ENCODE measurements at places on chromosomes 4 and X.

- DNase-seq = no peak
Measured at GRCh38 chrX:110041980-110042379, 39.1 kb downstream of the TMEM164 start.

DNA sequence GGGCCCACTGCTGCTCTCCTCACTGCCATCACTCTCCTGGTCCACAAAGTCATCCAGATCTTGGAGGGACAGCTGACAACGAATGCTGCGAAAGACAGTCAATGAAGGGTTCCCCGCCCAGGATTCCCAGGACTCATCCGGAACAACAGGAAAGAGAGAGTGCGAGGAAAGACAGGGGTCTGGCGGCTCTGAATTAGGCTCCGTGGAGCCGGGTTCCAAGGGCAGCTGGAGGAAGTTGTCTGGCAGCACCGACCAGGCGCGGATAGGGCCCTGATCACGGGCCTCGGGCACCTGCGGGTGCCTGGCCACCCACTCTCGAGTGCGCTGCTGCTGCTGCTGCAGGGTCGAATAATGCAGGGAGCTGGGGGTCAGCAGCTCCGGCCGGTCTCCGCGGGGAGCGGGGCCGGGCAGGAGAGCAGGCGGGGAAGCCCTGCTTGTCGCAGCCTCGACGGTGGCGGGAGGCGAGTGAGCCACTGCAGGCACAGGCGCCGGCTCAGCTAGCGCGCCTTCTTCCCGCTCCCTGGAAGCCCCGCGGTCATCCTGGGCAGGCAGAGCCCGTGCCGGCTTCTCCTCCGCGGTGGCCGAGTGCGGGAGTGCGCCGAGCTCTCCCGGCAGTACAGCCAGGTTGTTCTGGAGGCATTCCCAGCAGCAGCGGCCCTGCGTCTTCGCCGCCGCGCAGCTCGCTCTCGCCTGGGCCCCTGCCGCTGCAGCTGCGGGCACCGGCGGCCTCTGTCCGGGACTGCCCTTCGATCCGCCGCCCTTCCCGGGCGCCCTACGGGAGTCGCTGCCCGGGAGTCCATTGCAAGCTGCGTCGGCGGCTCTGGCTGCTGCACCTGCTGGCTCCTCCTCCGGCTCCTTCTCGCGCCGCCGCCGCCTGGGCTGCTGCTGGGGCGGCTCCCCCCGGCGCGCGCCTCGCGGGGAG, 1.1 kb downstream of the SOWAHB start:
- DNase-seq = peak; percentile 44

GRCh38 chrX:11698702-11699101, 33.0 kb upstream of the ARHGAP6 start:
- peak; percentile 25 for DNase-seq

- no peak for DNase-seq
Measured at GRCh38 chrX:118423558-118423957, 72.1 kb upstream of the DOCK11 start.

DNA sequence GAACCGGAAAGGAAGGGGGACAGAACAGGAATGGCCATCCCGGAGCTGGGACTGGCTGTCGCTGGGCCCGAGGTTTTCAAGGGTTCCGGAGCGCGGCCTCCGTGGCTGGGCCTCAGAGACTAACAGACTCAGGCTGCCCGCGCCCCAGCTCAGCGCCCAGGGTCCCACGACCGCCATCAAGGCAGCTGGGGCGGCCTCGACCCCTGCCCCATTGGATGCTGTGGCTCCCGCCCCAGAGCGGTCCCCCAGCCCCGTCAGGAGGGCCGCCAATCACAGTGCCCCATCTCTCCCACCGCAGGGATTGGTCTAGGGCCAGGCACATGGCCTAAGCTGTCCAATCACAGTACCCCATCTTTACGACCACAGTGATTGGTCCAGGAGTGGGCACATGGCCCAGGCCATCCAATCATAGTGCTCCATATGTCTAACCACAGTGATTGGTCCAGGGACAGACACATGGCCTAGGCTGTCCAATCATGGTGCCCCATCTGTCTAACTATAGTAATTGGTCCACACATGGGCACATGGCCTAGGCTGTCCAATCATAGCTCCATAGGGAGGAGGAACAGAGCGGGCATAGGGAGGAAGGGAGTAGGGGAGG, 105.3 kb upstream of the NKX1-1 start:
- DNase-seq = no peak

GRCh38 chr4:151439320-151439719, 30.3 kb downstream of the FHIP1A start:
- DNase-seq = no peak

DNA sequence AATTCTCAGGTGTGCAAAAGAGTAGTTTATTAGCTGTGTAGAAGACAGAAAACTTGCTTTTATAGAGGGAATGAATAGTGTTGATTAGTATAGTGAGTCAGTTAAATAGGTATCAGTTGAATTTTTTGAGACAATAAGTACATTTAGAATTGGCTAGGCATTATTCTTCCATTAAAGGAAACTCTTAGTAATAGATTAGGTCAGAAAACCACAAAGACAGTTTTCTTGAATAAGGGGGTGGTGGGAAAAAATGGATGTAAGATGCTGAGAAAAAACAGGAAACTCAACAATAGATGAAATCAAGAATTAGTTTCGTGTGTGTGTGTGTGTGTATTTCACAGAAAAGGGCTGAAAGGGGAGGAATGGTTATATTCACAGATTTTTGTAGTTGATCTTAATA, 16.8 kb downstream of the CD38 start:
- no peak for DNase-seq

DNA sequence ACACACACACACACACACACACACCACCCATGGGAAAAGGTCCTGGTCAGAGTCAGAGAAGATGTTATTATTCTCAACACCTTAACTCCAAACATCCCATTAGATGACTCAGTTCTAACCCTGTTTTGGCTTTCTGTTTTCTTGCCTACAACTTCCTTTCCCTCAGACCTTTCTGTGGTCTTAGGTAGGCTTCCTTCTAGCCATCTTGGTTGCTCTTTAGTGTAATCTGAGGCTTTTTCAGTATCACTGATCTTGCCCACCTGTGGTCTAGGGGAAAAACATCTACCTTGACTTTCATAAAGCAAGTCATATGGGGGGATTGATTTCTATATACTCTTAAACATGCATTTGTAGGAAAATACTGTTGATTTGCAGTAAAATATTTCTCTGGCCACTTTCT, 56.9 kb downstream of the ATG4A start:
- DNase-seq = no peak

- no peak for DNase-seq
Measured at GRCh38 chr4:141851246-141851891, 215.0 kb downstream of the IL15 start.

GRCh38 chr4:10605031-10605430, 79.5 kb downstream of the CLNK start:
- no peak for DNase-seq

DNA sequence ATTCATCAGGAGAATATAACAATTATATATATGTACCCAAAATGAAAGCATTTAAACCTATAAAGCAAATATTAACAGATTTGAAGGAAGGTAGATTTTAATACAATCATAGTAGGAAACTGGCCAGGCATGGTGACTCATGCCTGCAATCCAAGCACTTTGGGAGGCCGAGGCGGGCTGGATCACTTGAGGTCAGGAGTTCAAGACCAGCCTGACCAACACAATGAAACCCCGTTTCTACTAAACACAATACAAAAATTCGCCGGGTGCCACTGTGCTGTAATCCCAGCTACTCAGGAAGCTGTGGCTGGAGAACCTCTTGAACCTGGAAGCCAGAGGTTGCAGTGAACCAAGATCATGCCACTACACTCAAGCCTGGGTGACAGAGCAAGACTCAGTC, 118.3 kb downstream of the KCNIP4 start:
- DNase-seq = no peak

DNA sequence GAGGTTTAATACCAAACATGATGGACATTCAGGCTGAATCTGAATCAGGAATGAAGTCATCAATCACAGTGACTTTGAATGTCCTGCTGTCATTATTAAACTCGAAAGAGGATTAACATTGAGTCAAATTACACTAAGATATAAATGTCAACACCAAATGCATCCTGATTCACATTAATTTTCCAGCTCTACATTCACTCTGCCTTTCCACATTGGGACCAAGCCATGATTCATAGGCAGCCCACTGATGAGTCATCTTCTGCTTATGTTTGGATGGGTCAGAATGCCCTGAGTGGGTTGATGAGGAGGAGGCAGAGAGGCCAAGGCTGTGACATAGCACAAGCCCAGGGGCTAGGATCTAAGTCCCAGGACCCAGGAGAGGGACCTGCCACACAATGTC, 247.6 kb upstream of the RPS6KA3 start:
- no peak for DNase-seq

- peak; percentile 31 for DNase-seq
Measured at GRCh38 chr4:13920901-13921300, 293.4 kb upstream of the BOD1L1 start.

DNA sequence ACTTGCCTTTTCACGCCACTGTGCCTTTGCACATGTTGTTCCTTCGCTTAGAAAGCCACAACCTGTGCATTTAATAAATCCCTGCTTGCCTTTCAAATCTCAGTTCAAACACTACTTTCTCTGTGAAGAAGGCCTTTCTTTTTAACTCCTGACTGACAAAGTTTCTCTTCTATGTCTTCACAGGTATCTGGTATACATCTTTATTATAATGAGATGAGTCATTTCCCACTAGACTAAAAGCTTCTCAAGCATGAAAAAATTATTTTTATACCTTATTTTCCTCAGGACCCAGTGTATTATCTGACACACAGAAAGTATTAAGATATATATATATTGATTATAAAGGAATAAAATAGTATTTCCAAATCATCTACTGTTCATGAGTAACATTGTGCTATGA, 189.9 kb downstream of the TBCK start:
- DNase-seq = no peak

DNA sequence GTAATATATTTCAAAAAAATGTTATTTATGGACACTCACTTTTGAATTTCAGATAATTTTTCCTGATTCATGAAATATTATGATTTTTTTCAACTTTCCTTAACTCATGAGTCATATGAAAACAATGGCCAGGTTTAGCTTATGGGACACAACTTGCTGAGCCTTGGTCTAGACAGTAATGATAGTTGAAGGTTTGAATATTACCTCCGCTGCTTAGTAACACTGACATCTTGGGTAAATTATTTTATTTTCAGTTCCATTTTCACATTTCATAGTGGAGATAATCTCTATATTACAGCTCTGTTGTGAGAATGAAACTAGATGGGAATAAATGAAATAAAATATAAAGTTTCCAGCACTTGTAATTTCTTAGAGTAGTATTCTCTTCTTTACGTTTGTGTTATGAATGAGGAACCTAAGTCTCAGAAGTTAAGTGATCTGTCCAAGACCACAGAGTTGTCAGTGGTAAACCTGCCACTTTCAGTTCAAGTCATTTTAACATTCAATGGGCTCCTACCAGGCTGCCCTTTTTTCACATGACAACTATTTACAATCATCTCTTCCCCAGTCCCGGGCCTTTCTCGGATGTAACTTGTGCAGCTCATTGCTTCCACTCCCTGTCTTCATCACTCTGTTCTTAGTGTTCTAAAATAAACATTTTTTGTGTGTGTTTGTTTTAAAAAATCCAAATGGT, 46.8 kb upstream of the GC start:
- DNase-seq = no peak

DNA sequence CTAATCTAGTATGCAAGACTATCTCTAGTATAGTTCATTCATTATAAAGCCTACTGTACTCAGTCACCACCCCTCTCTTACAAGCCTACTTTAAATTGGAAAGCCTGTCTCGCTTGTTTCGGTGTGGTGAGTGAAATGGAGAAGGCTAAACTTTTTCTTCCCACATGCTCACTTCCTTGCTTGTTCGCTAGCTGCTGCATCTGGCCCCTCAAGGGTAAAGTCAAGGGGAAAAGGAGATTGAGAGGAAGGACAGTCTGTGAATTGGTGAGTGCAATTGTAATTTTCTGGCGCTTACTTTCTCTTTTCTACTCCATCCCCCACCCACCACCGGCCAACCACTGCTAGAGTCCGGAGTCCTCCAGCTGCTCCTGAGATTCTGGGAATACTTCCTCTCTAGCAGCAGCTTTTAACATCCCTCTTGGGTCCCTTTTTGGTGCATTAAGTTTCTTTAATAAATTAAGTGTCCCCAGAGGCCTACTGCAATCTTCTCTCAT, 12.1 kb upstream of the ARAP2 start:
- DNase-seq = no peak

- no peak for DNase-seq
Measured at GRCh38 chrX:103730796-103731493, 20.2 kb downstream of the TMEM31 start.

DNA sequence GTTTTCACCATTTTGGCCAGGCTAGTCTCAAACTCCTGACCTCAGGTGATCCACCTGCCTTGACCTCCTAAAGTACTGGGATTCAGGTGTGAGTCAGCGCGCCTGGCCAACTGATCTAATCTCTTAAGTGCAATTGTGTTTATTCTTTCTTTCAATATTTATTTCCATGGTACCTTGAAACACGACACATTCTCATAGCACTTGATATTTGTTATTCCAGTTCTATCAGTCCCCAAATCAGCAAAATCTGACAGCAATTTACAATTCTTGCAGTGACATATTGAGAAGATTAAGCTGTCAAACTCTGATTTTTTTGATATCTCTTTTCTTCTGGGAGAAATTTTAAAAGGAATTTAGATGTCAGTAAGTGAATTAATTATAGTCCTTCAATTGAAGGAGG, 218.1 kb upstream of the FAT4 start:
- DNase-seq = no peak

DNA sequence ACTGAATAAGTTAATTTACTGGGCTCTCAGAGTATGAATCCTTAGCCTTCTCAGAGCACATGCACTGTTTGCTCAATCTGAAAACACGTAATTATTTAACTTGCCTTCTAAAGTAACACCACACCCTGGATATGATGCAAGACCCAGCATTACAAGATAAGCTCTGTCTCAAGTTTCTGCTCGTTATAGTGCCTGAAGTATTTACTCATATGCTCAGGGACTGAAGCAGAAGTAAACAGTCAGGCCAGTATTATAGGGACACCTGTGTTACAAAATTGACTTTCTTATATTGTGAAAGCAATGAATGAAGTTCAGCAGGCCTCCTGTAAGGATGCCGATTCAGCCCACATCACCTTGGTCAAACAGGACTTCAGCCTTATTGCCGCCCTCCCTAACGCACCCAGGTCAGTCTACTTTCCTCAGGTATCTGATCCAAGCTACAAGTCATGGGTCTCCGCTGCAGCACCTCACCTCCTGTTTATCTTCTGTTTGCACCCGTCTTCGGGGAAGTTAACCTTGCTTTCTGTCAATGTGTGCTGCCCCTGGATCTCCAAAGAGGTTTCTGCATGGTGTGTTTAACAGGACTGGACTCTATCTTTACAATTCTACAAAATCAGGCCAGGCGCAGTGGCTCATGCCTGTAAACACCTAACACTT, 42.8 kb upstream of the KLF3 start:
- DNase-seq = no peak

- DNase-seq = no peak
Measured at GRCh38 chr4:123587983-123588494, 191.4 kb downstream of the SPRY1 start.

DNA sequence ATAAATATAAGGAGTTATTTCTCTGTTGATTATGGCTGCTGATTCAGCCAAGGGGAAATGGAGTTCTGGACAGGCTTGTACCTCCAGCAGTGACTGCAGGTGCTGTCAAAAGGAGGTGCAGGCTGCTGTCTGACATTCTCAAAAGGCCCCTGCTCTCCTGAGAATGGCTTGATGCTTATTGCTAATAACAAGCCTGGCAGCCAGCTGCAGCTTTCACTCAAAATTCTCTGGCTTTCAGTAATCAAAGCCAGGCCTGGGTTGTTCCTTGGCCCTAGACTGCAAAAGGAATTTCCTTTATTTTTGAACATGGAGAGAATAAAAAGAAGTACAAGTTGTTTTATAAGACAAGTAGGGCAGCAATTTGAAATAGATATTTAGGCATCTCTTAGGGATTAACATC, 575.9 kb downstream of the MID1IP1 start:
- DNase-seq = no peak

- DNase-seq = no peak
Measured at GRCh38 chr4:98248934-98249333, 12.2 kb upstream of the RAP1GDS1 start.
